Suppressor macrophage (primary cell): ENCODE measurements at places on chromosomes 12 and 14.

GRCh38 chr12:104526751-104527150 is 70.0 kb downstream of the CHST11 start:
- no peak for DNase-seq

DNA sequence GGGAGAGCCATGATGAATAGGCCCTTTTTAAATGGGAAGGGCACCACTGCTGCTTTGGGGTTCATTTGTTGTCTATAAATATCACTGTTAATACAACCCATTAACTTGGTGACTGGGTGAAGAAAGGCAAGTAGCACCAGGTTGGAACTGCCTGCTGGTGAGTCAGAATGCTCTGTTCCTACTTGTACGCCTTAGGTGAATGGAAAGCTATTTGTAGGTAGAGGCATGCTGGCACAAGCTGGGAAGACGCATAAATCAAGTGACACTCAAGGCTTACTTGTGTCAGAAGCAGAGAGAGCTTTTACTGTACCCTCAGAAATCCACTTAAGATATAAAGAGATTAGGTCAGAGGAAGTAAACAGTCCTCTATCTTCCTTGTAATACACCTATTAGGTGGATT is 142.5 kb downstream of the TMX1 start:
- no peak for DNase-seq

DNA sequence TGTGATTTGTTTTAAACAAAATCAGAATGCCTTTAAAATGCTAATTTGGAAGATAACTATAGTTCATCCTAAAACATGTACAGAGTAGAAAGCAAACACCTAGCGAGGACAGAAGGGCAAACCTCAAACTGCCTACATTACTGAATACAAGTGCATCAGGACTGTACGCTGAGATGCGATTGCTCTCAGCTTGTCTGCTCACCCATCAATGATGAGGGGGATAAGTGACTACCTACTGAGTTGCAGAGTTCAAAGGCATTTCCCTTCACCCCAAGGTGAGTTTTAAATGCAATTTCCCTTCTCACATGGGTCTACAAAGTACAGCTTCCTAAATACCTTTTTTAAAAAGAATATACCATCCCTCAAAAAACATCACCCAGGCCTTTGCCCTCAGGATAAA is 52.9 kb downstream of the PHLDA1 start:
- DNase-seq = no peak

DNA sequence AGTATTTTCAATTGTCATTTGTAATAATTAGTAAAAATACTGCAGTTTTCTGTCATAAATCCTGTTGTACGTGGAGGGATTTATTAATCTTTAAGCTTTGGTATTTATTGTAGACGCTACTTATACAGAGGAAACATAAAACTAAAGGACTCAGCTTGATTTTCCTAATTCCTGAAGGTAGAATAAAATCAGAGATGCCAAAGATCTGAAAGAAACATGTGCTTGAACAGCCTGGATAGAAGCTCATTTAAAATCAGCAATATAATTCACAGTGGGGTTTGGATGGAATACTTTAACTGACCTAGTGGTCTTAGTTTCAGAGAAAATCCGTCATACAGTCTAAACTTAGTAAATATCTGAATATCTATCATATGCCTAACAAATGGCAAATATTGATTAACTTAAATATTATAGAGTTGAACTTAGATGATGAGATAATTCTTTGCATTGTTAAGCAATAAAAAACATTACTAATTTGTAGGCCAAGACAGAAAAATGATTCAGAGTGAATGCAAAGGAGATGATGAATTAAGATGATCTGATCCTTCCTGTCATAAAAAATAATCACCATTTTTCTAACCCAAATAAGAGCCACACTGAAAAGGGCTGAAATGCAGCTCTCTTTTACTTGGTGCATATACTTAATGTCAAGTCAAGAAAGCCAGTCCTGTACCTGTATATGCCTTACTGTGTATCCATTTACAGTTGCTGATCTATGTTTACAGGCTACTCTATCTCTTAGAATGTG is 397.1 kb upstream of the DCN start:
- no peak for DNase-seq
